Progenitor cell of endocrine pancreas (in vitro differentiated cells): ENCODE measurements at places on chromosomes 1 and 21.
A peak's percentile ranks its signal among the peaks of the same experiment; 100 is the strongest.

GRCh38 chr21:15029077-15029476, 35.7 kb downstream of the NRIP1 start:
- no peak overlapping the region for H3K4me3 ChIP-seq
- no peak for DNase-seq
- peaks cover 28% of the 10 kb centered on the region for H3K4me1 ChIP-seq
- H3K36me3 ChIP-seq: peaks cover 14% of the 10 kb centered on the region
- H3K27me3 ChIP-seq: no peaks in the 10 kb centered on the region
- H3K27ac ChIP-seq: peak overlapping the region; percentile 8

GRCh38 chr1:35863881-35864625, 19.0 kb upstream of the AGO1 start:
- H3K4me3 ChIP-seq: no peak overlapping the region
- H3K4me1 ChIP-seq: peaks cover 1% of the 10 kb centered on the region
- no peaks in the 10 kb centered on the region for H3K36me3 ChIP-seq
- DNase-seq: no peak
- H3K27ac ChIP-seq: no peak overlapping the region

DNA sequence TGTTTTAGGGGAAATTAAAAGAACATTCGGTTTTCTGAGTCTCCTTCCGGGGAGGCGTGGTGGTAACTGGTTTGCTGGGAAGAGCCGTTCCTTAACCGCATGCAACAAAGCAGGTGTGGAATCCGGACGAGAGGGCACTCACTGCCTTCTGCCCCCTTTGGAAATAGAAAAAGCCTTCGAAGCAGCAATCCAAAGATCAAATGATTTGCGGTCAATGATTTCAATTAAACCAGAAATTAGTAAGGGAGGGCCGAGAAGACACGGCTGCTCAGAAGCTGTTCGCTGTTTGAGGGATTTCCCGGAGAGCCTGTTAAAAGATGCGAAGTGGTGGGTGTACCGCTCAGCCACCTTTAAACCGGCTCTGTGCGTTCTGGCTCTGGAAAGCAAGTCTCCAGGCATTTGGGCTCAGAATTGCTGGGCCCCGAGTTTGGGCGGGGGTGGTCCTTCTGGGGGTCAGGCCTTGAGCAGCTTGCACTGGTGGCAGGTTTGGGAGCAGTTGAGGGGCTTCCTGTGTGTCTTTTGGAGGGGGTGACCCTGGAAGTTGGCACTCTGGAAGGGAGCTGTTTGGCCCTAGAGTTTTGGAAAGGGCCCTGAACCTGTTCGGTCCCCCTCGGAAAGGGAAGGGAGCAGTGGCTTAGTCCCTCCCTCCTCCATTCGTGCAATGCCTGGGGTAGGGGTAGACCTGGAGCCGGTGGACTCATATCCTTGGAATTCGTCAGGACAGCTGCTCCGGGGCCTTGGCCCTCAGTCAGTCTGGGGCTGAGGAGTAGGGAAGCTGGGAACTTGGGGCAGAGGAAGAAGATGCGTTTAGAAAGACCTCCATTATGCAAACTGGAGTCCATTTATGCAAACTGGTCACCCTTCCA, 3.1 kb downstream of the SIM2 start:
- no peaks in the 10 kb centered on the region for H3K36me3 ChIP-seq
- H3K4me3 ChIP-seq: no peak overlapping the region
- peaks cover 84% of the 10 kb centered on the region for H3K27me3 ChIP-seq
- no peak for DNase-seq
- no peak overlapping the region for H3K27ac ChIP-seq

- peaks cover 24% of the 10 kb centered on the region for H3K4me1 ChIP-seq
- H3K27me3 ChIP-seq: no peaks in the 10 kb centered on the region
- no peaks in the 10 kb centered on the region for H3K36me3 ChIP-seq
- no peak overlapping the region for H3K27ac ChIP-seq
- H3K4me3 ChIP-seq: no peak overlapping the region
Observed at GRCh38 chr1:199302554-199302953, 663.7 kb downstream of the PTPRC start.

- no peak overlapping the region for H3K4me3 ChIP-seq
- H3K27me3 ChIP-seq: peaks cover 26% of the 10 kb centered on the region
- DNase-seq: no peak
- H3K27ac ChIP-seq: no peak overlapping the region
- H3K36me3 ChIP-seq: no peaks in the 10 kb centered on the region
Observed at GRCh38 chr1:204366759-204367158, 7.0 kb upstream of the PLEKHA6 start.

DNA sequence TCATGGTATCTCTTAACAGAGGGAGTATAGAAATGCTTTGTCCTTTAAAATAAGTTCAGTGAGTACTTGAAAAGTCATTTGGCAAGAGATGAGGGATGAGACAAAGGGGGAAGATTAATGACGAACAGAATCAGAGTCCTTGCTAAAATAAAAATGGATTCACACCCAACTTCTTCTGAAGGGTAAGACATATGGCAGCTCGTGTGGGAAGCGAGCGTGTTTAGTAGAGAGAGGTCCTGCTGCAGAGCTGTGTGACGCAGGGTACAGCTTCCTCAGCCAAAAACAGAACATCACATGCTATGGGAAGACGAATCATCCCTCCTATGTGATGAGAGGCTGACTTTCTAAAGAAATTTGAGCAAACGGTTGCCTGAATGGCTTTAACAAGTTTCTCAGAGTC, 158.5 kb upstream of the LMO4 start:
- no peak overlapping the region for H3K27ac ChIP-seq
- no peaks in the 10 kb centered on the region for H3K36me3 ChIP-seq
- DNase-seq: no peak
- peaks cover 21% of the 10 kb centered on the region for H3K27me3 ChIP-seq

GRCh38 chr1:26677306-26678115, 18.3 kb upstream of the ARID1A start:
- H3K4me1 ChIP-seq: peaks cover 7% of the 10 kb centered on the region
- no peak overlapping the region for H3K27ac ChIP-seq
- H3K4me3 ChIP-seq: no peak overlapping the region
- peak; percentile 20 for DNase-seq
- no peaks in the 10 kb centered on the region for H3K27me3 ChIP-seq

DNA sequence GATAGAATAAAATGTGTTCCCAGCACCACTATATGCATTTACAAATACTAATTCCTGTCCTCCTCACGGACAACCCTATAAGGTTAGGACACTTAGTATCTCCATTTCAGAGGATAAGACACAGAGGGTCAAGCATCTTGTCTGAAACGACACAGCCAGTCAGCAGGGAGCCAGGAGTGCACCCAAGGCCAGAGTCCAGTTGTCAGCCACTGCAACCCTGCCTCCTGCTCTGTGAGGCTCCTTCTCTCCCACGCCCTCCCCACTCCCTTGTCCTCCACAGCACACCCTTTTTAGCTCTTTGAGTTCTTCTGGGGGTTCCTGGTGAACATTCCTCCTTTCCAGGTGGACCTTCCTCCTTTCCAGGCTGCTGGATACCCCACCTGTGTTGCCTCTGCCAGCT, 119.0 kb upstream of the TNR start:
- no peaks in the 10 kb centered on the region for H3K36me3 ChIP-seq
- H3K4me3 ChIP-seq: no peak overlapping the region
- peaks cover 4% of the 10 kb centered on the region for H3K4me1 ChIP-seq
- no peak overlapping the region for H3K27ac ChIP-seq
- peaks cover 11% of the 10 kb centered on the region for H3K27me3 ChIP-seq

- peaks cover 10% of the 10 kb centered on the region for H3K4me1 ChIP-seq
- no peak overlapping the region for H3K27ac ChIP-seq
- no peaks in the 10 kb centered on the region for H3K36me3 ChIP-seq
- H3K27me3 ChIP-seq: peaks cover 32% of the 10 kb centered on the region
- no peak for DNase-seq
Observed at GRCh38 chr21:15171546-15171945, 106.7 kb upstream of the NRIP1 start.

GRCh38 chr1:63466759-63467158, 56.3 kb downstream of the ITGB3BP start:
- no peak overlapping the region for H3K27ac ChIP-seq
- H3K27me3 ChIP-seq: no peaks in the 10 kb centered on the region
- H3K4me3 ChIP-seq: no peak overlapping the region
- H3K4me1 ChIP-seq: no peaks in the 10 kb centered on the region
- H3K36me3 ChIP-seq: peaks cover 32% of the 10 kb centered on the region

- H3K27me3 ChIP-seq: no peaks in the 10 kb centered on the region
- DNase-seq: no peak
- H3K36me3 ChIP-seq: peaks cover 8% of the 10 kb centered on the region
- H3K4me1 ChIP-seq: peaks cover 32% of the 10 kb centered on the region
- peak overlapping the region; percentile 99 for H3K27ac ChIP-seq
- H3K4me3 ChIP-seq: peak overlapping the region; percentile 99
Observed at GRCh38 chr1:212035835-212036605, 472 bp downstream of the DTL start.

DNA sequence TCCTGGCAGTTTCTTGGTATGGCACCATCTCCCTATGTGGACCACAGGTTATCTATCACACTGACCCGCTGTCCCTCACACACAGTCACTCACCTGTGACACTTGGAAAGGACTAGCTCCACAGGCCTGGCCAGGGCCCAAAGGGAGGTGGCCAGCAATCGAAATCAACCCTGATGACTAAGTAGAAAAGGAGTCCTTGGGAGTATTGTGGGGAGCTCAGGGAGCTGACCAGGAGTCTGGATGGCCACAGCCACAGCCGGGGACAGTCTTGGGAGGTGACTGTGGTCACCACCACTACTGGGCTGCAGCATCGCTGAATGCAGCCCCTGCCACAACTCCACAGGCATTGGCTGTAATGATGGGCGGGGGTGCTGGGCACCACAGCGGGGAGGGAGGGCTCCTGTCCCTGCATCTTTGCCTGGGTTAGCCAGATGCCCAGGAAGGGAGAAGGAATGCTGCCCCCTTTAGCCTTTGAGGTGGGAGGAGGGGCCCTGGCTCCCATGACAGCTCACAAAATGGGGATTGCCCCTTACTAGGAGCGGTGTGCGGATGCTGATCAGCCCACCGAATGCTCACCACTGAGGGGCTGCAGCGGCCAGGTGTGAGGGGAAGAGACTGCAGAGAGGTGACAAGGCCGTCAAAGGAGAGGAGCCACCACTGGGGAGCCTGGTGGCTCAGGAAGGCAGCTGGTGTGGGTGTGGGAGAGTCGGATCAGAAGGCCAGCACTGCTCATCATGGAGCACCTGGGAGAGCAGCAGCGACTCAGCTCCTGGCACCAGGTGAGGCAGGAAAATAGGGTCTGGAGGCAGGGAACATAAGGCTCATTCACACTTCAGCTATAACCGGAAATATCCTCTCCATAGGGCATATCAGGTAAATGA, 61.3 kb downstream of the H3-3A start:
- DNase-seq: no peak
- H3K27me3 ChIP-seq: no peaks in the 10 kb centered on the region
- peak overlapping the region; percentile 90 for H3K4me3 ChIP-seq
- peaks cover 26% of the 10 kb centered on the region for H3K4me1 ChIP-seq
- no peak overlapping the region for H3K27ac ChIP-seq
- no peaks in the 10 kb centered on the region for H3K36me3 ChIP-seq

- no peak within 1 kb of the TSS for H3K27ac ChIP-seq
- H3K36me3 ChIP-seq: no peaks in the 10 kb centered on the region
- H3K4me1 ChIP-seq: peaks cover 10% of the 10 kb centered on the region
- peaks cover 12% of the 10 kb centered on the region for H3K27me3 ChIP-seq
- no peak within 1 kb of the TSS for H3K4me3 ChIP-seq
- DNase-seq: no peak
Observed at GRCh38 chr1:151831605-151832004, at the start of gene RORC. Gene RORC (minus strand): TSS chr1:151831802. CDS start chr1:151831764, 38 bp downstream.

GRCh38 chr1:46687921-46688509, 16.4 kb downstream of the TEX38 start:
- peak overlapping the region; percentile 38 for H3K4me3 ChIP-seq
- peak overlapping the region; percentile 93 for H3K27ac ChIP-seq
- peaks cover 69% of the 10 kb centered on the region for H3K4me1 ChIP-seq

DNA sequence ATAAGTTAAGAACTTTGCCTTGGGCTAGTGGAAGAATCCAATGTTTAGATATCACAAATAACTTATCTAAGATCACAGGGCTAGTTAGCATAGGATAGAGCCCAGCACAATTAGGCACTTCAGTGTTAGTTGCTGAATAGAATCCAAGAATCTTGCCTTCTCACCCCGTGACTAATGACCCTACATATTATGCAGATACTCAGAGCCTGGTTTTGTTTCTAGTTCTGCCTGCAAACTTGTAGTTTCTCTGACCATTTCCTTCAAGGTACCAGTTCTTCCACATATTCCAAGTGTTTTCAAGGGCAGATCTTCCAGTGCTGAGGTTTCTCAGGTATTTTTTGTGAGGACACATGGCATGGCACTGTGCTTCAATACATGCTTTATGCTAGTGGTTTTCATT, 239.3 kb downstream of the KCNK2 start:
- no peak overlapping the region for H3K4me3 ChIP-seq
- H3K4me1 ChIP-seq: peaks cover 4% of the 10 kb centered on the region
- no peak overlapping the region for H3K27ac ChIP-seq

DNA sequence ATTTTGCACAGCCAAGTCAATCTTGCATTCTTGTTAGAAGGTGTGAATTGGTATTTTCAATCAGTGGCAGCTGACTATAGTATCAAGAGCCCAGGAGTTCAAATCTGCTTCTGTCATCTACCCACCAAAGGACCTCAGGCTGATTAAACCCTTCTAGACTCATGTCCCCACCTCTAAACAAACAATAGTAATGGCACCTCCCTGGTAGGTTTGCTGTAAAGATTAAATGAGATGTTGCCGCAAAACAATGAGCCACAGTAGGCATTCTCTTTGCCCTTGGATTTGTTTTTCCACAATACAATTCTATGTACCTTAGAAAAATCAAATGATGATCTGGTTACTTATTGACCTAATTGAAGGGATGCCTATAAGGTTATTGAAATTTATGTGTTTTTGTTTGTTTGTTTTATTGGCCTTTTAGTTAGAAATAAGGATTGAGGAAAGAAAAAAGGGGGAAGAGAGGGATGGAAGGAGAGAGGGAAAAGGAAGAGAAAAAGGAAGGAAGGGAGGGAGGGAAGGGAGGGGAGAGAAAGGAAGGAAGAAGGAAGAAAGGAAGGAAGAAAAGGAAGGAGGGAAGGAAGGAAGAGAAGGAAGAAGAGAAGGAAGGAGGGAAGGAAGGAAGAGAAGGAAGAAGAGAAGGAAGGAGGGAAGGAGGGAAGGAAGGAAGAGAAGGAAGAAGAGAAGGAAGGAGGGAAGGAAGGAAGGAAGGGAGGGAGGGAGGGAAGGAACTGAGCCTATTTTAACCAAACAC, 110.7 kb downstream of the ETS2 start:
- DNase-seq: no peak
- no peaks in the 10 kb centered on the region for H3K36me3 ChIP-seq
- H3K27me3 ChIP-seq: peaks cover 4% of the 10 kb centered on the region
- H3K4me1 ChIP-seq: peaks cover 30% of the 10 kb centered on the region

GRCh38 chr1:6996371-6996770, 211.1 kb downstream of the CAMTA1 start:
- no peak overlapping the region for H3K27ac ChIP-seq
- no peaks in the 10 kb centered on the region for H3K4me1 ChIP-seq
- no peak overlapping the region for H3K4me3 ChIP-seq
- DNase-seq: no peak

GRCh38 chr1:66492424-66492823, 41.5 kb upstream of the SGIP1 start:
- H3K4me3 ChIP-seq: no peak overlapping the region
- H3K4me1 ChIP-seq: no peaks in the 10 kb centered on the region
- H3K27ac ChIP-seq: no peak overlapping the region
- no peaks in the 10 kb centered on the region for H3K36me3 ChIP-seq

DNA sequence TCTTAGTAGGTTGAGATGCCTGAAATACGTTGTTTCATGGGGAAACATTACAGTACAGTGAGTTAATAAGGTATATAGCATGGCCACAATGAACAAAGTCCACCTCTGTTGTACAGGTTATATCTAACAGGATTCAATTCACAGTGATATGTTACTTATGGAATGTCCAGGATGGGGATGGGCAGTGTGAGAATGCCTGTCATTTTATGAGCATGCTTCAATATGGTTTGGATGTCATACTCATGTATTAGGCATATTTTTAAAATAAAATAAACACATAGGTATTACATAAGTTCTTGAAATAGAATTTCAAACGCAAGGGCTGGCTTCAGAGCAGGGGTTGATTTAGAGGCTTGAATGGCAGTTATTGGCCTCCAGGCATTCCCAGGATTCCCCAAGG, 6.1 kb upstream of the PHLDA3 start:
- no peak overlapping the region for H3K27ac ChIP-seq
- H3K27me3 ChIP-seq: peaks cover 66% of the 10 kb centered on the region
- no peak overlapping the region for H3K4me3 ChIP-seq
- no peak for DNase-seq
- H3K36me3 ChIP-seq: no peaks in the 10 kb centered on the region
